ENCODE measurements at places on chromosomes 6 and 20. TPM values are rescaled to one million over a fixed set of nuclear protein-coding genes. Genes with fewer than 3 reads are reported as not detected.

Gene PDRG1
- total RNA-seq, result 16.5 TPM

DNA sequence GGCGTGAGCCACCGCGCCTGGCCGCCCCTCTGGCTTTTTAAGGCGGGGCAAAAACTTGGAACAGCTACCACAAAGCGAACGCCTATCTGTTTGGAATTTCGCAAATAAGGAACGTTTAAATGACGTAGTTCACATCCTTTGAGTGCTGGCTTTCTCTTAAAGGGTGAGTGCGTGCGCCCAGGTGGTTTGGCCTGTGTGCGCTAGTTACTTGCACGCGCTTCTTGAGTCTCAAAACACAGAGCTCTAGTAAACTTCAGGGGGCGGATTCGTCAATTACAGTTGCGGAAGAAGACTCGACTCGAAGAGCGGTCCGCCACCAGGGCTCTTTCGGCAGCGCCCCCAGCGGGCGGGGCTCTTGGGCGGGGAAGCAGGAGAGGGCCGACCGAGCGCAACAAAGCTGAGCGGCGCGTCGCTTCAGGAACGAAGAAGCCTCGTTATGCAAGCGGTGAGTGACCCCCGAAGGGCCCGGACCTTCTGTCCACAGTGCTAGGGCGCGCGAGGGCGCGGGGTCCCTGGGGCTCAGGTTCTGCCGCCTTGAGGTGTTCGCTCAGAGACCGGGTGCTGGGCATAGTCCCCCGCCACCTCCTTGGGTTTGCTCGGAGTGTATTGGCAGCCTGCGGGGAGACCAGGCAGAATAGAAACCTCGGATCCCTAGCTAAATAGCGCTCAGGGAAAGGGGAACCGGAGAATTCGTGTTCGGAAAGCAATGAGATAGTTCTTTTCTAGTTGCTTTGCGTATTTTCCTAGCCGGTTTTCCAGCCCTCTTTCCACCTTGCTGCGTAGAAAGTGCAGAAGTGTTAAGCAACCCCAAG is at the start of gene SYCP2L:
Gene SYCP2L, plus strand, starts transcription at position 362 of the 812 bp plus-strand sequence. Its CDS starts 75 bp downstream, at position 437.
- DNase-seq, result peak; percentile 20

Gene ZSCAN9
- 12.3 TPM for total RNA-seq

Gene GABRR1
- total RNA-seq, result not detected

- DNase-seq, result peak; percentile 52
These were observed 112.1 kb downstream of the WDR27 start for GRCh38 chr6:169589699-169590257.

- DNase-seq, result no peak
These were observed 7.1 kb downstream of the TFEB start for GRCh38 chr6:41728073-41728936.

- DNase-seq, result no peak
These were observed 11.1 kb downstream of the LAMA5 start for GRCh38 chr20:62355878-62356588.

Gene ETV7
- total RNA-seq, result 0.87 TPM

DNA sequence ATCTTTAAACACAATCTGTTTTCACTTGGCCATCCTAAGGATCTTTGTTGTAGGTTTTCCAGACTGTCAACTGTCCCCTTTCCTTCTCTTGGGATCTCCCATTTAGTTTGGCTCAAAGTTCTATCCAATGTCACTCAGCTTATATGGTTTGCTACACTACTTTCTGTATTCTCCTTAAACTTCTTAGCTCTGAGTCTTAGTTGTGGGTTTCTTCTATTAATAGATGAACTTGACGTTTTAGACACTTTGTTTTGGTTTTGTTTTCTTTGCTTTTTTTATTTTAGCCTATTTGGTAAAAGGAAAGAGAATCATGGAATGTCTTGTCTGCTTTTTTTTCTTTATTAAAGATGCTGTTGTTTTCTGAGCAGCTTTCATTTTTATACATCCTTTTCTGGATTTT is 11.4 kb downstream of the RMND1 start:
- DNase-seq, result no peak

DNA sequence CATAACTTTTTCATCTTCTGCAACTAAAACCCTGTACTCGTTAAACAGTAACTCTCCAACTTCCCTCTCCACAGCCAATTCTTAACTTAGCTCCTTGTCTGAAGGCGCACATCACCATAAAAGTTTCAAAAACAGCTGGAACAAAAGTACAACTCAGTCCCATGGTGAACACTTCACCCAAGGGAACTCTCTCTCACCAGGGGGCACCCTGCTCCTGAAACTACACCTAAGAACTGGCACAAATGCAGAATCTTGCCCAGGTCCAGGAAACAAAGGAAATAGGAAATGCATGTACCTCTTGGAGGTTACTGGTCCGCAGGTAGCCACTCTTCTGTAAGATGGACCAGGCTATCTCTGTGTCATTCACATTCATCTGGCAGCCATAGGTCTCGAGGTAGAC is 6.6 kb downstream of the CDK5RAP1 start:
- DNase-seq, result no peak

DNA sequence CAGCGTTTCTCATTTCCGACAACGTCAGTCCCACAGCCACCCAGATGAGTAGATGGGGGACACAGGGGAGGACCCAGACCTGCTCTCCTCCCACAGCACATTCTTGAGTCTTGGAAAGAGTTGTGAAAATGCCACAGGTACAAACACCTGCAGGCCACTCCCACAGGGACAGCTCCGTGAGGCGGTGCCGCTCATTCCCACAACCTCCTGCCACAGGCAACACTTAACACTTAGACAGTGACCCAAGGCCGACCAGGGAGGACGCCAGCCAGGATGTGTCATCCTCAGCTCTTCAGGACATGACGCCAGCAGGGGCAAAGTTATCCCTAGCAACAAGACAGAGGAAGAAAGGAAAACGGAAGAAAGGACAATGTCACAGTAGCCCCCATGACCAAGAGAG is 22.9 kb upstream of the HLA-B start:
- DNase-seq, result no peak

DNA sequence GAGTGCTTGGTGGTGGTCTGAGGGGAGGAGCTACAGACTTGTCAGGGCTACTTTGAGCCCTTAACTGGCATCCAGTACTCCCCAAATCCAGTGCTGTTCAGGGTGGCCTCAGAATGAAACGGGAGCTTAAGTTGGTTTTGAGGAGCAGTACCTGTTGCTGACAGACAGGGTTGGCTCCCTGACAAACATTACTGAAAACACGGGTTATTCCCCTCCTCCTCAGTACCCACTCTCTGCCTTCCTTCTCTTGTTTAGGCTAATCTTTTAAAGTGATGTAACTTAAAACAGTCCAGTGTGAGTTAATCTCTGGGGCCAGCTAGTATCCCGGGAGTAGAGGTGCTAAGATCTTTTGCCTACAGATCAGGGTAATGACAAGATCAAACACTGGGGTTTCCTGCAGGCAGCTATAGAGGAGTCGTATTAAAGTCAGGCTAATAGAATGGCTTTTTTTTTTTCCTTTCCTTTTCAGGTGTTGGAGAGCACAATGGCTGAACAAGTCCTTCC is 3.7 kb downstream of the TNFAIP3 start:
- DNase-seq, result no peak

DNA sequence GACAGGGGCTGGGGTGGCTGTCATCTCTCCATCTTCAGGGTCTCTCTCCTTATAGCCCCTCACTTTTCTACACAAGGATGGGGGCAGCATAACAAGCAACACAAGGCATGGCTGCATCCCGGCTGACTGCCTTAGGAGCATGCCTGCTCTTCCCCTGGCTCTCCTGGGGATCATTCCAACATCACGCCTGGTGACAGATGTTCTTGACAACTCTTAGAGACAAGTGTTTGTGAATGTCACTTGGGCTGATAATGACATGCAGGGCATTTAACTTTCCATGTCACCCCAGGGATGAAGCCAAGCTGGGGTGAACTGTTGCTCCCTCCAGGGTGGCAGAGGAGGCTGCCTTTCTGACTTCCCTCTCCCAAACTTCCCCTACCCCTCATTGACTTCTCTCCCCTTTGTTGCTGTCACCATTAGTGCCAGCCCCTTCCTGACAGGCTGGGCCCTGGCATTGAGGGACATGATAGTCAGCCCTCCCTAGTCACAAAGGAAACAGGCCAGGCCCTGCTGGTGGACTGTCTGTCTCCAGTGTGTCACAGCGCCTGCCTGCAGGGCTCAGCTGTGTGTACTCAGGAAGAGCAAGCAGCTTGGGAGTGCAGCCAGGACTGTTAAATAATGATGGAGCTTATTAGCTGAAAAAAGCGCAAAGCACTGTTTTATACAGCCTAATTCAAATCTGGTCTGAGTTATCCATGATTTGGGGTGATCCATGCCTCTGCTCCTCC is 161.8 kb downstream of the LRFN2 start:
- DNase-seq, result no peak

All from epithelial cell of proximal tubule (primary cell).